ENCODE measurements at places on chromosomes 7 and 10. TPM values are rescaled to one million over a fixed set of nuclear protein-coding genes. Genes with fewer than 3 reads are reported as not detected.

NEUROD6 gene
- total RNA-seq, result not detected

EEF1AKMT2 gene
- total RNA-seq, result 16.4 TPM

TMUB1 gene
- 36.7 TPM for total RNA-seq

DNA sequence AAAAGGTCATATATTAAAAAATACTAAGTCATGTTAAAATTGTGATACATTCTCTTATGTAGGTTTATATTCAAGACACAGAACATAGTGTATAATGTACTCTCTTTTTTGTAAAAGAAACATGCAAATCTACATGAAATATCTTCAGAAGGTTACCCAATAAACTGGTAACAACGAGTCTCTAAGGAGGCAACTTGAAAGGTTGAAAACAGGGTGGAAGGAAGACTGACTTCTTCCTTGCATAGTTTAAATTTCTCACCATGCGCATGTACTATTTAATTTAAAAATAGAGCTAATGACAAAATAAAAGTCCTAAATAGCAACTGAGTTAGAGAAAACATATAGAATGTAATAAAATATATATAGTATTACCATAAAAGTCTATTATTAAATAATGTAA is 132.5 kb downstream of the NT5C2 start:
- DNase-seq, result no peak
- no peaks in the 10 kb centered on the region for H3K27me3 ChIP-seq
- H3K27ac ChIP-seq, result no peak overlapping the region
- H3K4me1 ChIP-seq, result no peaks in the 10 kb centered on the region

GRCh38 chr10:26087666-26088065 is 128.9 kb upstream of the GAD2 start:
- no peak overlapping the region for H3K4me3 ChIP-seq
- no peak overlapping the region for H3K27ac ChIP-seq
- no peaks in the 10 kb centered on the region for H3K36me3 ChIP-seq
- no peaks in the 10 kb centered on the region for H3K4me1 ChIP-seq
- no peaks in the 10 kb centered on the region for H3K27me3 ChIP-seq
- DNase-seq, result no peak

- H3K27ac ChIP-seq, result peak overlapping the region; percentile 88
- H3K36me3 ChIP-seq, result peaks cover 15% of the 10 kb centered on the region
- H3K27me3 ChIP-seq, result no peaks in the 10 kb centered on the region
- no peak for DNase-seq
- H3K4me1 ChIP-seq, result peaks cover 84% of the 10 kb centered on the region
- no peak overlapping the region for H3K4me3 ChIP-seq
Measured at GRCh38 chr10:63236113-63236935, 103.2 kb downstream of the NRBF2 start.

GRCh38 chr7:428927-429827 is 90.5 kb downstream of the PDGFA start:
- no peaks in the 10 kb centered on the region for H3K36me3 ChIP-seq
- H3K4me3 ChIP-seq, result no peak overlapping the region
- no peaks in the 10 kb centered on the region for H3K27me3 ChIP-seq
- no peak for DNase-seq
- H3K27ac ChIP-seq, result no peak overlapping the region
- no peaks in the 10 kb centered on the region for H3K4me1 ChIP-seq

DNA sequence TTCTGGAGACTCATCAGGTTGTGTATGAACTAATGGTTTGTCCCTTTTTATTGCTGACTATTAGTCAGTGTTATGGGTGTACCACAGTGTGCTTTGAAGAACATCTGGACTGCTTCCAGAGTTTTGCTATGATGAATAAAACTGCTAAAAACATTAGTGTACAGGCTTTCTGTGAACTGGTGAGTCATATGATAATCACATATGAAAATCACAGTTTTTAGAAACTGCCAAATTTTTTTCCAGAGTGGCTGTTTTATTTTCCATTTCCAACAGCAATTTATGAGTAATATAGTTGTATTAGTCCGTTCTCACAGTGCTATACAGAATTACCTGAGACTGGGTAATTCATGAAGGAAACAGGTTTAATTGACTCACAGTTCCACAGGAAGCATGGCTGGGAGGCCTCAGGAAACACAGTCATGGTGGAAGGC is 281.2 kb upstream of the VSTM2A start:
- no peak overlapping the region for H3K4me3 ChIP-seq
- no peaks in the 10 kb centered on the region for H3K4me1 ChIP-seq
- no peaks in the 10 kb centered on the region for H3K27me3 ChIP-seq
- DNase-seq, result no peak

DNA sequence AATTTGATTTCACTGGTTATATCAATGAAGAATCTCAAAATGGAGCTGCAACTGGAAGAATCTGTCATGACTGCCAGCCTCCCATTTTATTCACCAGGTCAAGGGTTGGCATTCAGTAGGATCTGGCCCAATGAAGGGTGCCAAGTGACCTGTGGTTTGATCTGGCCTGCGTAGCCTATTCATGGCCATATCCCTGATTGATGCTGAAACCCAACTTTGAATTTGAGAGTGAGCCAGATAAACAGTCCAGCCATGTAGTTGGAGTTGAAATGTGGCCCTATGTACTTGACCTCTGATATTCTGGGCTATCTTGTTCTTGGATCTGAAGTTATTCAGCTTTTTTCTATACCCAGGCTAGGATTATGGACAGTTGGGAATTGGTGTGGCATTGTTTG is 1.5 kb downstream of the MKLN1 start:
- H3K4me1 ChIP-seq, result peaks cover 37% of the 10 kb centered on the region
- peak overlapping the region; percentile 73 for H3K4me3 ChIP-seq
- DNase-seq, result no peak
- H3K27me3 ChIP-seq, result no peaks in the 10 kb centered on the region
- no peaks in the 10 kb centered on the region for H3K36me3 ChIP-seq

DNA sequence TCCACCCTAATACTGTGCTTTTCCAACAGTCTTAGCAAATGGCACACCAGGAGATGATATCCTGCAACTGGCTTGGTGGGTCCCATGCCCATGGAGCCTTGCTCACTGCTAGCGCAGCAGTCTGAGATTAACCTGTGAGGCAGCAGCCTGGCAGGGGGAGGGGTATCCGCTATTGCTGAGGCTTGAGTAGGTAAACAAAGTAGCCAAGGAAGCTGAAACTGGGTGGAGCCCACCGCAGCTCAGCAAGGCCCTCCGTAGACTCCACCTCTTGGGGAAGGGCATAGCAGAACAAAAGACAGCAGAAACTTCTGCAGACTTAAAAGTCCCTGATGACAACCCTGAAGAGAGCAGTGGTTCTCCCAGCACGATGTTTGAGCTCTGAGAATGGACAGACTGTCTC is 399.0 kb downstream of the CCSER2 start:
- H3K36me3 ChIP-seq, result no peaks in the 10 kb centered on the region
- H3K4me3 ChIP-seq, result no peak overlapping the region
- H3K27me3 ChIP-seq, result peaks cover 4% of the 10 kb centered on the region
- no peaks in the 10 kb centered on the region for H3K4me1 ChIP-seq
- no peak overlapping the region for H3K27ac ChIP-seq
- DNase-seq, result no peak

DNA sequence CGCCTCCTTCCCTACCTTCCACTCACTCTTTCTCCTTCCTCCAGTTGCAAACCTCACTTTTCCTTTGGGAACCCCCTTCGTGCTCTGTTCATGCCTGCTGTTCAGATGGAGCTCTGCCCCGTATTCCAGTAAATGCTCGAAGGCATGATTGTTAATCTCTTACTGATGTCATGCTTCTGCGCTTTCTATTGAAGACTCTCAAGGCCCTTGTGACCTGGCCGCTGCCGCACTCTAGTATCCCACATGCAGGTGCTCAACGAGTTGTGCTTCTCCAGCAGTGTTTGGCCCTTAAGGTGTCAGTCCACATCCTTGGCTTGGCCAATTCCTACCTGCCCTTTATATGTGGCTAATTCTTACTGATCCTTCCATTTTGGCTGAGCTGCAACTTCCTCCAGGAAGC is 158.6 kb downstream of the ADAM12 start:
- no peaks in the 10 kb centered on the region for H3K4me1 ChIP-seq
- H3K27ac ChIP-seq, result no peak overlapping the region
- no peak overlapping the region for H3K4me3 ChIP-seq

GRCh38 chr10:28633750-28634149 is 43.6 kb upstream of the BAMBI start:
- no peak overlapping the region for H3K4me3 ChIP-seq
- no peak for DNase-seq
- H3K4me1 ChIP-seq, result no peaks in the 10 kb centered on the region
- no peaks in the 10 kb centered on the region for H3K27me3 ChIP-seq

DNA sequence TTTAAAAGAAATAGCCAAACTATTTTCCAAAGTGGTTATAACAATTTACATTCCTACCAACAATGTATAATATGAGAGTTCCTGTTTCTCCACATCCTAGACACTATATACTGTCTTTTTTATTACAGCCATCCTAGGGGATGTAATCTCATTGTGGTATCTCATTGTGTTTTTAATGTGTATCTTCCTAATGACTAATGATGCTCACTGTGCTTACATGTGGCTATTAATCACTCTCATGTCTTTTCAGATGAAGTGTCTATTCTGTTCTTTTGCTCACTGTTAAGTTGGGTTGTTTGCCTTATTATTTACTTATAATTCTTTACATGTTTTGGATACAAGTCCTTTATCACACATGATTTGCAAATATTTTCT is 71.8 kb downstream of the ZNF438 start:
- H3K27ac ChIP-seq, result no peak overlapping the region
- peaks cover 19% of the 10 kb centered on the region for H3K4me1 ChIP-seq
- H3K27me3 ChIP-seq, result no peaks in the 10 kb centered on the region

Data from spleen (tissue), 13 donors.